ENCODE measurements at places on chromosomes 16 and 17.

DNA sequence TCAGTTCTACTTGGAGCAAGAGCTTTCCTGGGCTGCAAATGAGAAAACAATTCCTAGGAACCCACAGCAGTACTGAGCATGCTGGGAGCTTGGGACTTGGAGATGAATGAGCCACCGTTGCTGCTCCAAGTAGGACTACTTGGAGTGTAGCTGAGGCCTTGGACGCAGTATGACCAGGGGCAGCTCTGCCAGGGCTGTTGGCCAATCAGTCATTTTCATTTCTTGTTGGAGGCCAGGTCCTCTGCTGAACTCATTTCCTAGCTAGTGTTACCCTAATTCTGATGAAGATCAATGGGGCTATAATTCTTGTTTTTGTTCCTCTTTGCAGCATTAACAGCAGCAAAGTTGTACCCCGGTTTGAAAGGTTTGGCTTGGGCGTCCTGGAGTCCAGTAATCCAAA is 8.0 kb upstream of the LGALS9 start:
- peaks cover 29% of the 10 kb centered on the region for H3K36me3 ChIP-seq
- H3K4me1 ChIP-seq = peaks cover 4% of the 10 kb centered on the region
- no peaks in the 10 kb centered on the region for H3K27me3 ChIP-seq
- no peak overlapping the region for H3K4me3 ChIP-seq
- DNase-seq = no peak

DNA sequence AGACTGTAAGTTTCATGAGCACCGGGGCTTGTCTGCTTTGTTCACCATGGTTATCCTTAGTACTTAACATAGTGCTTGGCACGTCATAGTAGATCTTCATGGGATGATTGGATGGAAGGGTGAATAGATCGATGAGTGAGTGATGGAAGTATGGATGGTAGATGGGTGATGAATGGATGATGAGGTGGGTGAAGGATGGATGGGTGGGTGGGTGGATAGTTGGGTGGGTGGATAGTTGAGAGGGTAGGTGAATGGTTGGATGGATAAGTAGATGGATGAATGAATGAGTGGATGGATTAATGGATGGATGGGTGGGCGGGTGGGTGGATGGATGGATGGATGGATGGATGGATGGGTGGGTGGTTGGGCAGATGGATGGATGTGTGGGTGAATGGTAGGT is 133.2 kb upstream of the PLCG2 start:
- DNase-seq = no peak
- peak overlapping the region; percentile 64 for H3K27ac ChIP-seq
- H3K4me1 ChIP-seq = no peaks in the 10 kb centered on the region
- no peak overlapping the region for H3K4me3 ChIP-seq

- H3K36me3 ChIP-seq = no peaks in the 10 kb centered on the region
- no peak overlapping the region for H3K4me3 ChIP-seq
- H3K27me3 ChIP-seq = no peaks in the 10 kb centered on the region
- no peak overlapping the region for H3K27ac ChIP-seq
- DNase-seq = no peak
Observed at GRCh38 chr16:52389045-52389444, 157.9 kb downstream of the TOX3 start.

DNA sequence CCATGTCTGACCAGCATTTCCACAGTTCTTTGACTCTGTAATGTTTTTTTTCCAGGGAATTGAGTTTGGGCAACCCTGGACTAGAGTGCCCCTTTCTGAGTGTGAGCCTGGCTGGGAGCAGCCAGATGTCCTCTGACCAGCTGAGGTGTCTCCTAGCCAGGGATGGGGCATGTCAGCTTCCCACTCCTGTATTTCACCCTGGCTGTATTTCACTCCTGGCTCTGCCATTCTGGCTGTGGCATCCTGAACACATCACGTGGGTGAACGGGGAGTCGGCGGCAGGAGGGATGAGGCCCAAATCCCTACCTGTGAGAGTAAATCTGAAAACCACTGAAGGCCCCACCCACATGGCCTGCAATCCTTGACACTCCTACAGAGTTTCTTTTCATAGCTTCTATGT is 31.3 kb downstream of the KDM8 start:
- H3K27me3 ChIP-seq = no peaks in the 10 kb centered on the region
- no peak for DNase-seq
- H3K36me3 ChIP-seq = peaks cover 50% of the 10 kb centered on the region
- no peak overlapping the region for H3K4me3 ChIP-seq
- H3K4me1 ChIP-seq = peaks cover 19% of the 10 kb centered on the region

- peaks cover 5% of the 10 kb centered on the region for H3K36me3 ChIP-seq
- H3K4me1 ChIP-seq = peaks cover 3% of the 10 kb centered on the region
- no peak overlapping the region for H3K4me3 ChIP-seq
- H3K27me3 ChIP-seq = no peaks in the 10 kb centered on the region
- H3K27ac ChIP-seq = no peak overlapping the region
- no peak for DNase-seq
Observed at GRCh38 chr17:43814714-43815113, 18.2 kb downstream of the MPP3 start.

All from esophagus squamous epithelium (tissue), 5 donors.